ENCODE measurements at places on chromosomes 12 and 14.

DNA sequence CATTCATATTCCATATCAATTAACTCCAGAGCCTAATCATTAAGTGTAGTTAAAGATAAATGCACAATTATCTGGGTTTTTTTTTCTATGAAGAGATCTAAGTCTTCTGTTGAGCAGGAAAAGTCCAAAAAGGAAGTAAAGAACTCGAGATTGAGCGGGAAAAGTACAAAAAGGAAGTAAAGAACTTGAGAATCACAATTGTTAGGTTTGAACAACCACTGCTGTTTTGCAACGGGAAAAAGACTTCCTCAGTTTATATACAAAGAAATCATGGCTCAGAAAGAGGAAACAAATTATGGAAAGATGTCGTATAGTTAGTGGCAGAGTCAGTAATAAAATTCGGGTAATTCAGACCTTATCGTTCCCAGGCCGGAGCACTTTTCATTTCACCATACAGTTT lies 63.3 kb downstream of the PPP1R12A start:
- DNase-seq, result no peak

DNA sequence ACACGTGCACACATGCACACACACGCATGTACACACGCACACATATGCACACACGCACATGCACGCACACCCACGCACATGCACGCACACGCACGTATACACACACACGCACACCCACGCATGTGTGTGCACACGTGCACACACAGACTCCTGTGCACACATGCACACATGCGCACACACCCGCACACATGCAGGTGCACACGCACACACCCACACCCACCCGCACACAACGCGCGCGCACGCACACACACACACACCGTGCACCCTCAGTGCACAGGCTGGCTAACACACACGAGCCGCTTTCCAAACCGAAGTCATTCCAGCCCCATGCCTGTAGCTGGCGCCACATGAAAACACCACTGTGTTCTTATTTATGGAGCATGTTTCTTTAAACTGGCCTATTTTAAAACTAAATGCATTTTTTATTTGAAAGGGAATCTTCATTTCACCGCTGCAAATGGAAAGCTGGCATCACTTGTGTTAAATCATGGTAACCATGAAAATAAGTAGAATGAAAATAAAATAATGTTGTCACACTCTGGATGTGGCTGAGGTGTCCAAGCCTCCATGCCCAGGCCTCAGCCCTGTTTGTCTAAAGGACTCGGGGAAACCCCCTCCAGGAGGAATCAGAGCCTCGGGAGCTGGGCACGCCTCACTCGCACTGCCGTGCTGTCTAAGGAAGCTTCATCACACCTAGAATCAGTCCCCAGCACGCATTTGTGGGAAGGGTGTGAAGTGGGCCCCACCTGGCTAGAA lies 45.1 kb downstream of the GALNT9 start:
- DNase-seq, result no peak

GRCh38 chr14:84080944-84081343 lies 1449.0 kb upstream of the FLRT2 start:
- no peak for DNase-seq

DNA sequence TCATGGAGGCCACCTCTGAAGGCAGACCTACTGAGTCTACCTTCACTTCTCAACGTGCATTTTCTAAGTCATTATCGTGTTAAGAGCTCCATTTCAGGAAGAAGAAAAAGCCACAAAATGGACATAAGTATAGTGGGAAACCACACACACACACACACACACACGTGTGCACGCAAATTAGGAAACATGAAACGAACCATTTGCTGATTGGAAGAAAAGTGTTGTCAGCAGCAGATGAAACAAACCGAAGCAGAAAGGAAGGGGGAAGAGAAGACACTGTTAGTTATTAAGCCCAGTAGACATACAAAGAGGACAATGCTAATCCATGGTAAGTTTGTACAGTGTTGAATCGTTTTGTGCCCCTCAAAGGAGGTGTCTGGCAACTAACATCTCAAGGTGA lies 9.9 kb upstream of the VPS33A start:
- DNase-seq, result no peak

DNA sequence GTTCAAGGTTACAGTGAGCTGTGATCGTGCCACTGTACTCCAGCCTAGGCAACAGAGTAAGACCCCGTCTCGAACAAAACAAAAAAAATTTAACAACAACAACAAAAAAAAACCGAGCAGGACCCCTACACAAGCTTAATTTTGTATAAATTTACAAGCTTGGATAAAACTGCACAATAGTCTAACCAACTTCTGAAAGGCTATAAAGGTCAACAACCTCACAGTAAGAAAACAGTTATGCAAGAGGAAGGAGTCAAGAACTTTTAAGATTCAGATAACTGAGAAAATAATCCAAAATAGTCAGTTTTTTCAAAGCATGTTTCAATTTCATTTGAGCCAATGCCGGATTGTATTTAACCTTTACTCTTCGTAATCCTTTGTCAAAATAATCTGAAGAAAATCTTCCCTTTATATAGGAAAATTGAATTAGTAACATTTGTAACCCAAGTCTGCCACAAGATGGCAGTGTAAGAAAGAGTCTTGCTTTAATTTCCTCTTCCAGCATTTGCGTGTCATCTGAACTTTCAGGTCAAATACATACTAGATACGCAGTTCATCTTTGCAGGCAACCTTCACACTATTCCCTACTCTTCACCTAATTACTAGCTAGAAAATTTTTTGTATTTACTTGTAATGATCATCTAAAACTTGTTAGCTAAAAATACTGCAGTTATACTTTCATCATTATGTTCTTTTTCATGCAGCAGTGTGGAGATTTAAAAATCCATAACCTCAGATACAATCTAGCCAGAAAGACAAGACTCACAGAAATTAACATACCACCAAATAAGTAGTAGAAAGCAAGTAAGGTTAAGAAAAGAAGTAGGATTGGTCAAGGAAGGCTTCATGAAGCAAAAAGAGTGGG lies 5.8 kb downstream of the CCNB1IP1 start:
- DNase-seq, result peak; percentile 77

GRCh38 chr14:84749191-84749955 lies 780.6 kb upstream of the FLRT2 start:
- no peak for DNase-seq

DNA sequence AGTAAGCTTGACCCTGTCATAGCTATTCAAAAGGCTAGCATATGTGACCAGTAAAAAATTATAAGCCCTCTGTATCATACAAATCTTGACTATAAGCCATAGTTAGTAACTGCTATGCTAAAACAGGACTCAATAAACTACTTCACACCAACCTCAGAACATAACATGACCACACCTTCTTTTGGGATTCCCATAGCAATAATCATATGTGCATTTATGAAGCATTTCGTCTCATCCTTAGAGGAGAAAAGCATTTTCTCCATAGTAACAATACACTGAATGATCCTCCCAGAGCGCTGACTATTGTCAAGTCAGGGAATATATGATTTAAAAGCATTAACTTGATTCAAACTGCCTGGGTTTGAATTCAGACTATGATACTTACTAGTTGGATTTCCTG lies 46.2 kb downstream of the GRIN2B start:
- no peak for DNase-seq

- no peak for DNase-seq
Measured at GRCh38 chr12:12992418-12993130, 7.5 kb downstream of the HEBP1 start.

GRCh38 chr12:28108599-28108998 lies 81.7 kb upstream of the CCDC91 start:
- DNase-seq, result no peak

- peak; percentile 30 for DNase-seq
Measured at GRCh38 chr12:101823891-101824290, 6.9 kb downstream of the GNPTAB start.

DNA sequence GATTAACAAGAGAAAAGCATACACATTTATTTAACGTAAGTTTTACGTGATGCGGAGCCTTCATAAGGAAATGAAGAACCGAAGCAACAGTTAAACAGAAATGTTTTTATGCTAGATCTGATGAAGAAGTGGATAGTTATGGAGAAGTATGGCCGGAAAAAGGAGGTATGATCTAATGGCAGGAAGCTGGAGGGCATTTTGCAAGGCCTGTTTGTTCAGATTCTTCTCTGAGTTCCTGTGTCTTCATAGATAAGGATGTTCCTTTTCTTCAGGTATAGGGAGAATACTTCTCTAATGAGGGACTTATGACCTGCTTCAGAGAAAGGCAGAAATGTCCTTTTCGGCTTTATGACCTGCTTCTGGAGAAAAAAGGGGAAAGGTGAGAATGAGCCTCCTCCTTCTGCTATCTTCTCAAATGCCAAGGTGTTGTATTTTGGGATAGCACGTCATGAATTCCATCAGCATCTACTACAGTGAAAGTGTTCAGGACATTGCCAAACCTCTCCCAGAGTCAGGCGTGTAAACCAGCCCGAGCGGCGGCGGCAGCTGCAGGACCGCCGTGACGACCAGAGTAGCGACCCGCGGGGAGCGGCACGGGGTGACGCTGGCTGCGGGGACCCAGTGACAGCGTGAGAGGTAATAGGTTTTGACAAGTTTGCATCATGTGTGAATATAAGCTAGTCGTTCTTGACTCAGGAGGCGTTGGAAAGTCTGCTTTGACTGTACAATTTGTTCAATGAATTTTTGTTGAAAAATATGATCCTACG lies 33.7 kb upstream of the SGPP1 start:
- no peak for DNase-seq

- DNase-seq, result peak; percentile 24
Measured at GRCh38 chr14:104130974-104131651, 7.3 kb upstream of the KIF26A start.

DNA sequence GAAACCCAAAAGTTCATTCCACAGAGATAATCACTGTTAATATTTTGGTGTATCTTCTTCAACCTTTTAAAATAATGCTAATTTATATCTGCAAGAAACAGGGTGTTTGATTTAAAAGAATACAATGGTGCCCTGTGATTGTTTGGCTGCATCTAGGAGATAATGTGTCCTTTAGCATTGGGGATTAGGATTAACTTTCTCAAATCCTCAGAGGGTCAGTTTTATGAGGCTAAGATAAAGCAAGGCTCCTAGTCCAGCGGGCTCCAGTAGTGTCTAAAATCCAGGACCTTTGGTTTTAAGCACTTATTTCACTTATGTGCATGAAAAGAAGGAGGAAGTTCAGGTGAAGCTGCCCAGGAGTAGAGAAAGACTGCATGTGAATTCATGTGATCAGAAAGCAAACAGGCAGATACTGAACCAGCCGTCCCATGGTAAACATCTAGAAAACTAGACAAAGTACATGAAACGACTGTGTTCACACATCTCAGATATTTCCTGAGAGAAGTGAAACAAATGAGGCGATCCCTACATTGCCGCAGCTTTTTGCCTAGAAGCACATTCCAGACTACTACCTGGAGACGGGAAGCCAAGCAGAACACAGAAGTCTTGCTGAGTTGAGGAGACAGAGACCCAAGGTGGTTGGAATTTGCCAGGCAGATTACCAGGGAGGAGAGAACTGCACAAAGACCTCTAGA lies 129.1 kb upstream of the MAX start:
- DNase-seq, result no peak

DNA sequence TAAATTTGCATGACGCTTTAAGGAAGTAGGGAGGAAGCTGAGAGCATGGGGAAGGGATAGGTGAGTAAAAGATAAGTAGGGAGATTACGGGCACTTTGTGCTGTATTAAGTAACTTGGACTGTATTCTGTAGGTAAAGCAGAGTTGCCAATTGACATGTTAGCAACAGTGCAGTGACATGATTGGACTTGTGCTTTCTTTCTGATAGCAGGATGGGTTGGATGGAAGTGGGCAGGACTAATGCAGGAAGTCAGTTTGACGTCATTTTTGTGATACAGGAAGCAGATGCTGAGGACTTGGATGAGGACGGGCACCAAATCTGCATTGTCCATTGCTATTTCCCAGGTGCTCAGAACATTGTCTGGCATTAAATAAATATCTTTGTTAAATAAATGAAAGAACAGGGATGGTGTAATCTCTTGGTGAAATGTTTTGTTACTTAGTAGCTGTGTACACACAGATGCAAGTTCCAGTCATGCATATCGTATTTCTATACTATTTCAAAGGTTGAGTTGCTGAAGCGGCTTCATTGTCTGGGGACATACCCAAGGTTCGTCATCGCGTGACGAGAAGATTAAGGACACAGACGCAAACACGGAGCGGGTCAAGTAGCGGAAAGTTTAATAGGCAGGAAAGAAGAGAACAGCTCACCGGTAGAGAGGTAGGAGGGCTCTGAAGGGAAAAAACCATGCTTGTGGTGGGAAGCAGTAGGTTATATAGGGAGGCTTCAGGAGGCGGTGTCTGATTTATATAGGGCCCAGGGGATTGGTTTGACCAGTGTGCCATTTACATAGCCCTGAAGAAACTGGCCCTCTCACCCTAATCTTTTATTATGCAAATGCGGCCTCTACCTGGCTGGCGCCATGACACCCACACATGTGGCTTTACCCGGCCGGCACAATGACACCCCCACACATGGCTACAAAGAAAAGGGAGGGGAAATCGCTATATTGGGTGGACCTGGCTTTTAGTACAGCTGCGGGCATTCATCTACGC lies 30.7 kb downstream of the GUCY2C start:
- DNase-seq, result peak; percentile 92

DNA sequence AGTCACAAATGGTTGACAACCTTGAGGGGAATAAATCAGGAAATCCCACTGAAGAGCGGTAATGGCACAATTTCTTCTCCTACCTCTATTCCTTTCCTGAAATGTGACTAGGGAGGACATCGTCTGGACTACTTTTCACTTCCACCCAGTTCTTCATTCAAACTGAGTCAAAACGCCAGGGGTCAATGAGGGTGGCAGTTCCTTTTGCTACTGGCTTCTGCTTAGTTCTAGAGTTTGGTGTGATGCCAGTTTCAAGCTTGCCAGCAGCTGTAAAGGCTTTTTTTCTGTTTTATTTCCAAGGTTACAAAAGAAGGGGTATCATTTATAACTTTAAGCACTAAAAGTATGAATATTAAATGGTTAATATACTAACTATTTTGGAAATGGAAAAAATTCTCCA lies 286.5 kb downstream of the SOX5 start:
- DNase-seq, result no peak

DNA sequence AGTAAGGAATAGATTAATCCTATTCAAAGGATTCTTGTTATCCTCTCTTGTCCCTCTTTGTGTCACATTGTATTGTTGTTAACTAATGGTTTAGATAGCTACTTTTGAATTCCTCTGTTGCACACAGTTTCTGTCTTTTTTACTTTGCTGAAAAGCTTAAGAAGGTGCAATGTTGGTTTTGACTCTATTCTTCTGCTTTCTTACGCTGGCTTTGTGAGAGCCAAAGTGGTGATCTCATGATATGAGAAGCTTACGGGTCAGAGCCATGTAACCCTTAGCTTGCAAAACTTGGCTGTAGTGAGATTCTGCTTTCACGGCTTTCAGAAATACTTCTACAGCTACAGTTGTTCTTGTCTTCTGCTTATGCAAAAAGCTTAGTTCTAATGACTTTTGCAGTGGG lies 239.7 kb downstream of the TRHDE start:
- DNase-seq, result no peak

DNA sequence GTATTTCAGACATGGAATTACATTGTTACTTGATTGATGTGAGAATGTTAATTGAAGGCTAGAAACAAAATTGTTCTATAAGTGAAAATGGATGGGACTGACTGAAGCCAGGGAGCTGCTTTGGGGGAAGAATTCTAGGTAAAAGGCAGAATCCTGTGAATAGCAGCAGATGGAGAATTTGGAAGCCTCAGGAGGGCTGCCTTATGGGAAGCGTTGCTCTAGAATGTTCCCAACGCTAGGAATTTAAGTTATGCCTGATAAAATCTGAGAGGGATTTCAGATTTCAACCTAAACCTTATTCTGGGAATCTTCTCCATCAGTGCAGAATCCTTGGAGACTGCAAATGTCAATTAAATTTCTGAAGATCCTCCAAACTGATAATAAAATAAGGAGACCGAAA lies 858.2 kb upstream of the FLRT2 start:
- DNase-seq, result no peak

Measured in NCI-H1417 (cell line).